Hematopoietic multipotent progenitor cell treated with erythropoietin and hydrocortisone succinate and interleukin-3 and kit ligand, for 17 days (in vitro differentiated cells): ENCODE measurements at places on chromosomes 3 and 15.

DNA sequence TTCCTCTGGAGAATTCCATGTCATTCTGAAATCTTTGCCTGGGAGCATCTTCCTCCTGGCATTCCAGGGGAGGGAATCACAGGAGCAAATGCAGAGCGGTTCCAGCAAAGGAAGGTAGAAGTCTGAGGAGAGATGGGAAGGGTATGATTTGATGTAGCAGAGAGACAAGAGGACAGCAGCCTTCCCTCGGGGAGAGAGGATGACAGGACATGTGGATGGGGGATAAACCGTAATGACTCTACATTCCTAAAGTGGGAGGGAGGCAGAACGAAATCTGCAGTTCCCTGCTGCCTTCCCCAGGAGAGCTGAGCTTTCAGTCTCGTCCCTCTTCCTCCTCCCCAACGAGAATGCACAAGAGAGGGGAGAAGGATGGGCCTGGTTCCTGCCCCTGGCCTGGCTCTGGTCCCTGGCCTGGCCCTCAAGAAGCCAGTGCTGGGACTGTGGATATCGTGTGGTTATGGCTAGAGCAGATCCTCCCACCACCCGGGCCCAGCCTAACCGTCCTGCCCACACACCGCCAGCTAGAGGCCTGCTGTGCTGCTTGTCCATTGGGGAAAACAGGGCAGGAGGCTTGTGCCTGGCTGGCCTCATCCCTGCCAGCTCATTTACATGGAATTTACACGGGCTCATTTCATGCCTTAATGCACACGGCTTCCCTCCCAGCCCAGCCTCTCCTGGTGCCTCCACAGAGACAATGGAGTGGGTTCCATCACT lies 26.6 kb downstream of the SEMA7A start:
- no peak for DNase-seq

- DNase-seq: no peak
These were observed 352.4 kb upstream of the TMCO5A start for GRCh38 chr15:37581866-37582532.

- DNase-seq: no peak
These were observed 14.8 kb upstream of the DIPK2A start for GRCh38 chr3:143956838-143957237.

DNA sequence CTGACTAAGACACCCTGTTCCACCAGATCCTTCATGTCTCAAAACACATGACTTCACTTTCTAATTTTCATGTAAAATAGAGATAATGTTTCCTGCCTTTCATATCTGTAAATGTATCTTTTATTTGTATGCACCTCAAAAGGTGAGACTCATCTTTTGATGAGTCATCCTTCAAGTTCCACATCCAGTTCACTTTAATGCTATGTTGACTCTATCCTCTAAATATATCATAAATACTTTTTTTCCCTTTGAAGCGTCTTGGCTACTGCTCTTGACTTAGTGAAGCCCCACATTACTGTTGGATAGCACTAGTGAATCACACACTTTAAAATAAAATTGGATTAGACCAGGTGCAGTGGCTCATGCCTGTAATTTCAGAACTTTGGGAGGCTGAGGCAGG lies 741.1 kb downstream of the VGLL3 start:
- DNase-seq: no peak

DNA sequence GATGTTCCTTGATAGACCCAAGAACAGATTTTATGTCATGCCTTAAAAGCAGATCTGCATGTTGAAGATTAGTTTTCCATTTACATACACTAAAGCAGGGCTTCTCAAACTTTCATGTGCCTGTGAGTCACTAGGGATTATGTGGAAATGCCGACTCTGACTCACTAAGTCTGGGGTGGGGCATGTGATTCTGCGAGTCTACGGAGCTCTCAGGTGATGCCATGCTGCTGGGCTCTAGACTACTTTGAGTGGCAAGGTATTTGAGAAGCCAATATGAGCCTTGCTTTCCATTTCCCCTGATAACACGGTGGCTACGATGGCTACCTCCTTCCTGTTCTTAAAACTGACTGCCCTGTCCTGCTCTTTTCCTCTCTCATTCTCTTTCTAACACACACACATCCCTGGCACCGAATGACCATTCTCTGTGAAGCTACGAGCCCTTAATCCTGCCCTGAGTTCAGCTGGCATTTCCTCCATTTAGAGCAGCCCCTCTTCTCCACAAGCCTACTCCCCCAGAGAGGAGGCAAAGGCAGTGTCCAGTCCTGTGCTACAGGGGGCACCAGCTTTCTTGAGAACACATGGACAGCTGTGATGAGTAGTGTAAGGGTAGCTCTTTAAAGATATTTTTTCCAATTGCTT lies 39.7 kb upstream of the PYGO1 start:
- no peak for DNase-seq

GRCh38 chr3:45443459-45443858 lies 55.1 kb downstream of the LARS2 start:
- DNase-seq: no peak

GRCh38 chr3:50269460-50269859 lies 513 bp downstream of the SEMA3B start:
- no peak for DNase-seq

GRCh38 chr3:167012691-167013090 lies 367.4 kb downstream of the ZBBX start:
- no peak for DNase-seq

- no peak for DNase-seq
These were observed 316.5 kb upstream of the ICE2 start for GRCh38 chr15:60795471-60795870.
